Astrocyte (in vitro differentiated cells and primary cell): ENCODE measurements at places on chromosomes 4 and X.

- DNase-seq: no peak
These were observed 1067.7 kb upstream of the PABPC4L start for GRCh38 chr4:135269125-135269890.

DNA sequence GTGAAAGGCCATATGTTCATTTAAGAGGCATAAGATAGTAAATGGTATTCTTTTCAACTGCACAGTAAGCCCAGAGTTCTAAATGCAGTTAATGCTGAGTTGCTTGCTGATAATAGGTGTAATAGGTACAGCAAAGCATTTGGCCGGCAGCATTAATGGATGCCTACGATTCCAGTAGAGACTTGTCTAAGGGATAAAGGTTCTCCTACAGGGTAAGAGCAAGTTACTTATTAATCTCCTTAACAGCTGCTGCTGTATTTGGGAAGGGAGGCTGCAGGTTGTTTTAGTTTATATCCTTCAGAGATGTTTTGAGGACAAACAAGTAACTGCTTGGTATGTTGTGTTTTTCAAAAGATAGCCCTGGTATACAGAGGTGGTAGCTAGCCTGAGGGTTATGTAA lies 16.8 kb downstream of the TSPAN7 start:
- DNase-seq: no peak

DNA sequence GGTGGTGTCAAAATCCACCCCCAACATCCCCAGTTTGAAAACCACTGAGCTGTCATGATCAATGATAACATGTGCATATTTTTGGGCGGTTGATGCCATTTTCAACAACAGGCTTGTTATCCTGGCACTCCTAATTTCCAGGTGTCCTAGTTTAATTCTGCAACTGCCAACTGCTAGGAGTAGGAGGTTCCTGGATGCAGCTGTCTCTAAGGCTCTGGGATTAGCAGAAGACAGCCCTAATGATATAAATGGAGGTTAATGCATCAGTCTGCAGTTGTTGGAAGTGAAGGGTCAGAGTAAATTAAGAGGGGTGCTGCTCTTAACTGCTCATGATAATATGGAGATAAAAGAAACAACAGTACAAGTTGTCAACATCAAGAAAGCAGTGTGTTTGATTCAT lies 23.8 kb downstream of the ARFIP1 start:
- DNase-seq: no peak

GRCh38 chrX:110026099-110026844 lies 23.4 kb downstream of the TMEM164 start:
- DNase-seq: peak; percentile 65

- peak; percentile 68 for DNase-seq
These were observed 4.2 kb downstream of the MID1 start for GRCh38 chrX:10615931-10616774.

- no peak for DNase-seq
These were observed 20.9 kb upstream of the MSANTD1 start for GRCh38 chr4:3227878-3228675.

- DNase-seq: no peak
These were observed 8.4 kb upstream of the UBA1 start for GRCh38 chrX:47185241-47185640.

- DNase-seq: no peak
These were observed 449.5 kb upstream of the HS3ST1 start for GRCh38 chr4:11878241-11878640.

DNA sequence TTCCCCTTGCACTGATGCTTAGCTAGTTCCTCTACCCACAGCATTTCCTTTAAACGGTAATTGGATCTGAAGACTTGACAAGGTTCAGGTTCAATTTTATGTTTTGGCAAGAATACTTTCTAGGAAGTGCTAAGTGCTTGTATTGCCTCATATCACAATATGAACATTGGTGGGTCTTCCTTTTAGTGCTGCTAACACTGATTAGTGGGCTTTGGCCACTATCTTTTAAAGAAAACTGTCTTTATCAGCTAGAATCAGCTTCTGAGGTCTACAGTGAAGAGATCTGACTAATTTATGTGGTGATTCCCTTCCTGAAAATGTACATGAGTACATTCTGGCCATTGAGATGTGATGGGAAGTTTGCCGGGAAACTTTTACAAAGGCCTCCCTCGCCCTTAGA lies 316.7 kb upstream of the KLF3 start:
- no peak for DNase-seq

- peak; percentile 82 for DNase-seq
These were observed 88.6 kb upstream of the TRIM2 start for GRCh38 chr4:153115322-153116290.

GRCh38 chr4:5793514-5793913 lies 82.5 kb downstream of the EVC start:
- DNase-seq: no peak

GRCh38 chrX:30967516-30967915 lies 78.5 kb upstream of the TAB3 start:
- no peak for DNase-seq

GRCh38 chr4:119221412-119221811 lies 8.9 kb downstream of the USP53 start:
- DNase-seq: no peak

- DNase-seq: no peak
These were observed 152.8 kb upstream of the GPC4 start for GRCh38 chrX:133568109-133568508.

- DNase-seq: no peak
These were observed at the start of gene UGT2B17 for GRCh38 chr4:68576272-68577125. TSS of gene UGT2B17 (minus strand) at chr4:68576322. CDS start at chr4:68568484, 7,838 bp downstream.

- DNase-seq: peak; percentile 98
These were observed at the start of gene RBPJ for GRCh38 chr4:26320538-26321372. TSS of gene RBPJ (plus strand) at chr4:26321014. CDS start at chr4:26321029, 15 bp downstream.

DNA sequence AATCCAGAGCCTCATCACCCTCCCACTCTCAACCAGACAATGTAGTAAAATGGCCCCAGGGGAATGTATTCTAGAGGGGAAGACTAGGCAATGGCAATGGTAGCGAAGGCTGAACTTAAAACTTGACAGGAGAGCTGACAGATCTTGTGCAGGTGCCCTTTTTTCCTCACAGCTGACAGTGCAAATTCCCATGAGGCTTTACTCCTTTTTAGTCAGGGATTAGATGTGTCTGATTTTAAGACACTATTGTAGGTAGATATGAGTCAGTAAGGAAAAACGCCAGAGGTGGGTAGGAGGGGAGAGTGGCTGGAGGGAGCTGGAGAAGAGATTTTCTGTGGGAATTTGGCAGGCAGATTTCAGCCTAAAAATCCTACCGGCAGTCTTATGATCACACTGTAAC lies 10.7 kb downstream of the CAPN6 start:
- no peak for DNase-seq

GRCh38 chr4:40804598-40804997 lies 54.8 kb downstream of the NSUN7 start:
- DNase-seq: no peak

DNA sequence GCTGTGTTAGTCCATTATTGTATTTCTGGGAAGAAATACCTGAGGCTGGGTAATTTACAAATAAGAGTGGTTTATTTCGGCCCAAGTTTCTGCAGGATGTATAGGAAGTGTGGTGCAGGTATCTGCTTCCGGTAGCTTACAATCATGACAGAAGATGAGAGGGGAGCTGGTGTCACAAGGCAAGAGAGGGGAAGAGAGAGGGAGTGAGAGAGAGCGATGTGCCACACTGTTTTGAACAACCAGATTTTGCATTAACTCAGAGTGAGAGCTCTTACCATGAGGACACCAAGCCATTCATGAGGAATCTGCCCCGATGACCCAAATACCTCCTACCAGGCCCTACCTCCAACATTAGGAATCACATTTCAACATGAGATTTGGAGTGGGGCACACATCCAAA lies 627.6 kb upstream of the FRG1 start:
- no peak for DNase-seq

DNA sequence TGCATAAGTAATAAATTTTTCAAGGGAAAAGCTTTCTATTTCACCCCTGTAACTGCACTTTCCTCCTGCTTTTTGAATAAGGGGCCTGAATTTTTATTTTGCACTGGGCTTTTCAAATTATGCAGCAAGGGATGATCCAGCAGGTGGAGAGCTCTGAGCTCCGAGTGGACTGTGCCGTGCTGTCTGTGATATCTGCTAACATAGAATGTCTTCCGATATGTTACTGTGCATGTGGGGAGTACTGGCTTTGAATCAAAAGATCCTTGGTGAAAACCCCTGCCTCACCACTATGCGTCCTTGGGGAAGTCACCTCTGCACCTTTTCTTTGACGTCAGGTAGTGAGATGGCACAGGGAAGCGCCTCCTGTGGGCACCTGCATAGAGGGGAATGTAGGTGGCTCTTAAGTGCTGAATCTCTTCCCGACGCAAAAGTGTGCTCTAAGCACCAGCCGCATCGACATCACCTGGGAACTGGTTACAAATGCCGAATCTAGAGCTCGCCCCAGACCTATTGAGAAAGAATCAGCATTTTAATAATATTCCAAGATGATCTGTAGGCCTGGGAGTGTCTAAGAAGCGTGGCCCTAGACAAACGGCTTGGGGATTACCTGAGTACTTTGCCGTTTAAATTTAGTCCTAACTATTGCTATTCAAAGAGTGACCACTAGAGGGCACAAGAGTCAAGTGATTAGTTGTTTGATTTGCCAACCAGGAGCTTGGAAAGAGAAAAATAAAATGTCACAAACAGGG lies 19.2 kb upstream of the WFS1 start:
- DNase-seq: peak; percentile 24

DNA sequence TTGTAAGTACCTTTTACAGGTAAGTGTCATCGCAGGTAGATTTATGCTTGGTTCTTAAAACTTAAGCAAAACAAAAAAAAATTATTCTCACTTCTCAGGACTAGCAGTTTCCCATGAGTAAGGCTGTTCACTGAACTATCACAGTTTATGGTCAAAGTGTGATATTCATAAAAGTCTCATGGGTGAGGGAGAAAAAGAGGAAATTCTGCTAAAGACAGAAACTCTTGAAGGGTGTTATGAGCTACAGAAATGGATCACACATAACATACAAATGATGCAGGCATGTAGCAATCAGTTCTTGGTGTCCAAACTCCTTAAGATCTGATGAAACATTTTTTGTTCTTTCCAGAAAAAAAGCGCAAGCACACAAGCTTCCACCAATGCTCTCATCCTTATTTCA lies 8.5 kb downstream of the RAB9A start:
- DNase-seq: no peak

DNA sequence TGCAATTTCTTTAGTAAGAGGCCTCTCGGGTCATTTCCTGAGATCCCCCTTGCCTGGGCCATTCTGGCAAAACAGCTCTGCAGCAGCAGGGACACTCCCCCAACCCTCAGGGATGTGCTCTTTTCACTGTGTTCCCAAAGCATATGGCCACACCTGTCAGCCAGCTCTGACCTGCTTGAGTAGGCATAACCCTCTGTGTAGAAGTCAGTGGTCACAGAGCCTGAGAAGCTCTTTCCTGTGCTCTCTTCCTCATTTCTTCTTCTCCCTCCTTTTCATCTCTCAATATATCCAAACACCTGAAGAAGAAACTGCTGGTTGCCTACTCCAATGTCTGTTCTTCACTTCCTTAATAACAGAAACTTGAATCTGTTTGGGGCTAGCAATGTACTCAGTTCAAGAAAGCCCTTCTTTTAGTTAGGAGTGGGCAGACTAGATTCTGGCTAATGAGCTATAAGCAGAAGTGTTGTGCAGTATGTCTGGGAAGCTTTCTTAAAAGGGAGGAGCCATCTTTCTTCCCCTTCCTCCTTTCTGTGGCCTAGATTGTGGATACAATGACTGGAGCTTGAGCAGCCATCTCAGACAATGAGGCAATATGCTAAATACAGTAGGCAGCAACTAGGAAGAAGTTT lies 73.3 kb downstream of the PRPS1 start:
- DNase-seq: no peak

GRCh38 chr4:126572264-126572663 lies 1060.5 kb upstream of the INTU start:
- DNase-seq: no peak

GRCh38 chr4:1279253-1279652 lies 10.4 kb upstream of the MAEA start:
- DNase-seq: no peak

GRCh38 chr4:178823673-178824295 lies 1381.5 kb upstream of the AGA start:
- peak; percentile 66 for DNase-seq

- DNase-seq: peak; percentile 36
These were observed at the start of gene ARX for GRCh38 chrX:25015486-25016360. TSS of gene ARX (minus strand) at chrX:25015965. CDS start at chrX:25015737, 228 bp downstream.

DNA sequence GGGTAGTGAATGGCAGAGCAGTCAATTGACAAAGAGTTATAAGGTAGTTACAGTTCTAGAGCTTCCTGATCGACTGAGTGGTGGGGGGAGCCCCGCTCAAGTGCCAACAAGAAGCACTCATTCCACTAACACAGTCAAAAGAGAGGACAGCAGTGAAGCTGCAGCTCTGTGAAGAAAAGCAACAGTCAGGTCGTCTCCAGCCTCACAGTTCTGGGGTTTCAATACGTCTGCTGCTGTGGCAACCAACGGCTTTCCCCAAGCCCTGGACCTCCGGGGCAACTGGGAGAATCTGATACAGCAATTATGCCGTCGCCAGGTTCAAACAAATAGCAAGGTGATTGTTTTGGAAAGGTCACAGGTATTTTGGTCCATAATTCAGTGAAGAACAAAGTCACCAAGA lies 30.8 kb downstream of the GPM6B start:
- no peak for DNase-seq

DNA sequence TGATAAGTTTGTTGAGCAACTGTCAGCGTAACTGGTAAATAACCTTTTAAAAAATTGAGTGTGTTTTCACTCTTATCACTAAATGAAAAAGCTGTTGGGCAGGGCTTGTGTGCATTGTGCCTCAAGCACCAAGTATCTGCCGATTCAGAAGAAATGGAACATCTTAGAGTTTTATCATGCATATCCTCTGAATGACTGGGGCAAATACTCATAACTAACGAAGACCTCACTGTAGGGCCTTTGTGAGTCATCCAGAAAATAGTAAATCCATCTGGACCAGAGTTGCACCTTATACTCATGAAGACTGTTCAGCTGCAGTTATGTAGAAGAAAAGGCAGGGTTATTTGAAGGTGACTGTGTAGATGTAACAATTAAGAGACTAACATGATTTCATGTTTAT lies 222.1 kb downstream of the CAMK2D start:
- peak; percentile 79 for DNase-seq

GRCh38 chr4:73718375-73719373 lies 21.7 kb upstream of the CXCL8 start:
- peak; percentile 76 for DNase-seq

- no peak for DNase-seq
These were observed 39.6 kb downstream of the DGKK start for GRCh38 chrX:50430917-50431575.

DNA sequence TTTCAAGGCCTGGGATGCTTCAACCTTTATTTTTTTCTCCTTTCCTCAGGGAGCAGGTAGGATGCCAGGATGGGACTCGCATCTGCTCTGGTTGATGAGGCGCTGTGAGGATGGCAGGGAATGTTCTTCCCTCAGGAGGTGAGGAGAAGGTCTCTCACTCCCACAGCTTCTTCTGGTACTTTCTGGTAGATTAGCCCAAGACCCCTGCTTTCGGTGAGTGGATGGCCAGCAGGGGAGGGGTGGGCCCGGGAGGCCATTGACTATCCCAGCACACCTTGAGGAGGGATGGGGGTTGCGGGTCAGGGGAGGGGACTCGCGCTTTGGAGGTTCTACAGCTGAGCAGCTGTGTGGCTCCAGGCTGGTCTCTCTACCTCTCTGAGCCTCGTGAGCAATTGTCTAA lies 14.8 kb downstream of the CYTL1 start:
- DNase-seq: no peak
